ENCODE measurements at places on chromosomes 5 and 9.

- DNase-seq: peak; percentile 85
Observed at GRCh38 chr5:154194345-154195329, 4.1 kb downstream of the GALNT10 start.

- DNase-seq: no peak
Observed at GRCh38 chr9:74875656-74876055, 12.1 kb downstream of the TRPM6 start.

- DNase-seq: peak; percentile 13
Observed at GRCh38 chr9:90393365-90394152, 249.1 kb downstream of the DIRAS2 start.

DNA sequence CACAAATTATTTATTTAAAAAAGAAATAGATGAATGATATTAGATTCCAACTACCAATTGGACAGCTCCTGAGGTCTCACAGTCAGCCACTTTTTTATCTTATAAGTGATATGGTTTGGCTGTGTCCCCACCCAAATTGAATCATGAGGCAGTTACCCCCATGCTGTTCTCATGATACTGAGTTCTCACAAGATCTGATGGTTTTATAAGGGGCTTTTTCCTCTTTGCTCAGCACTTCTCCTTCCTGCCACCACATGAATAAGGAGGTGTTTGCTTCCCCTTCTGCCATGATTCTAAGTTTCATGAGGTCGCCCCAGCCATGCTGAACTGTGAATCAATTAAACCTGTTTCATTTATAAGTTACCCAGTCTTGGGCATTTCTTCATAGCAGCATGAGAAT is 12.9 kb downstream of the NLN start:
- DNase-seq: peak; percentile 11

- DNase-seq: no peak
Observed at GRCh38 chr9:121326901-121327613, 43.0 kb downstream of the STOM start.

- DNase-seq: peak; percentile 50
Observed at GRCh38 chr9:79868567-79869189, 296.9 kb downstream of the TLE4 start.

DNA sequence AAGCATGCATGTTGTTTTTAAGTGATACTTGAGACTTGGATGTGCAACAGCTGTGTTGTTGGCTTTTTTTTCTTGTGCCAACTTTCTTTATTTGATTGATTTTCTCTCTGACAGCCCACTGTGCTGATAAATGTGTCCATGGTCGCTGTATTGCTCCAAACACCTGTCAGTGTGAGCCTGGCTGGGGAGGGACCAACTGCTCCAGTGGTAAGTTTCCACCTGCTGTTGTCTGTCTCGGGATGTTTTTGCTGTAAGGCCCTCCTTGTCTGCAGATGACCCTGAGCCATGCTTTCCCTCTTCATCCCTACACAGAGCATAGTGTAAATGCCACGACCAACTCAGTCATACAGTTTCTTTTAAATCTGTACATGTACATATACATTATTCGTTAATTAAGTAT is 79.2 kb downstream of the MEGF10 start:
- DNase-seq: peak; percentile 95

DNA sequence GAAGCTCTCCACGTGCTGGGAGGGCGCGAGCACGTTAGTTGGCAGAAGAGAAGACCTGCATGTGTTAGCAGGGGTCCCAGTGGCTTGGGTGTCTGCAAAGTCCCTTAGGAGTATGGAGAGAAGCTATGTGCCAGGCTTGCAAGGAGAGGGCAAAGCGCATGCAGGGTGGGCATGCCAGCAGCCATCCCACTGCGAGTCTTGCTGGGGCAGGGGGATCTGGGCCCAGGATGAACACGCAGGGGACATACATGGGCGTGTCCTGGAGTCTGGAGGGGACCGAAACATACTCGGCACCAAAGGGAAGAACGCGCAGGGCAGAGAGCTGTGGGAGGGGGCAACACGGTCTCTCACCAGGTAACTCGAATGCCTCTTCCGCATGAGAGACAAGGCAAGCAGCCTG is 43.6 kb upstream of the IPPK start:
- DNase-seq: no peak

GRCh38 chr9:113665064-113665463 is 201.5 kb downstream of the RGS3 start:
- DNase-seq: no peak

- DNase-seq: peak; percentile 62
Observed at GRCh38 chr5:58071566-58071965, 388.3 kb downstream of the PLK2 start.

DNA sequence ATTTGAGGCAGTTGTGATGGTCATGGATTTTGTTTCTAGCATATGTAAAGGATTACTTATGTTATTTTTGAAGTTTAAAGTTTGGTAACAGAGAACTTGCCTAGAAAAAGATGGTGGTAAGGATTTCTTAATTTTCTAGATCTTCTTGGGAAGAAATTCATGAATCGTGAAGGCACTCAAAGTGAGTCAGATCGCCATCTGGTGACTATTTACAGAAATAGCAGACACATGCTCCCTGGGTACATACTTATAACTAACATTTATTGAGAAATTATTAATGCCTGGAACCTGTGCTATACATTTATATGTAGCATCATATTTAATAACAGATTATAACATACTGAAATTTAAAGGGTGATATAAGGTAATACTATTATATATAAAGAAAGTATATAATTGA is 299.7 kb downstream of the IZUMO3 start:
- DNase-seq: no peak

DNA sequence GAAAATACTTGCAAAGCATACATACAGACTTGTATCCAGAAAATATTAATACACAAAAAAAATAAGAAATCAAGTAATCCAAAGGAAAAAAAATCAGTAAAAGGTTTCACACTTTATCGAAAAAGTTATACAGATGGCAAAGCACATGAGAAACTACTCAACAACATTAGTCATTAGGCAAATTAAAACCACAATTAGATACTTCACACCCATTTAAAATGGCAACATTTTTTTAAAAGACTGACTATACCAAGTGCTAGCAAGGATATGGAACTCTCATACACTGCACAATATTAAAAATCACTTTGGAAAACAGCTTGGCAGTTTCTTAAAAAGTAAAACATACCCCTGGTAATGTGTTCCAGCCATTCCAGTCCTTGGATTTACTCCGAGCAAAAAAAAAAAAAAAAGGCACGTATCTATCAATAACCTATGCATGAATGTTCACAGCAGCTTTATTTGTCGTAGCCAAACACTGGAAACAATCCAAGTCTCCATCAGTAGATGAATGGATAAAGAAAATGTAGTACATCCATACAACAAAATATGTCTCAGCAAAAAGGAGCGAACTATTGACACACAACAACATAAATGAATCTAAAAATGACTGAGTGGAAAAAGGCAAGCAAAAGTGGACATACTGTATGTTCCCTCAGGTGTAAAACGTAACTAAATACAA is 66.0 kb downstream of the GNAQ start:
- DNase-seq: peak; percentile 51

- DNase-seq: peak; percentile 90
Observed at GRCh38 chr5:82174128-82174918, 103.8 kb downstream of the RPS23 start.

- peak; percentile 48 for DNase-seq
Observed at GRCh38 chr5:107670087-107670931, 428 bp downstream of the EFNA5 start.

GRCh38 chr9:72733895-72734294 is 212.5 kb downstream of the TMC1 start:
- no peak for DNase-seq

DNA sequence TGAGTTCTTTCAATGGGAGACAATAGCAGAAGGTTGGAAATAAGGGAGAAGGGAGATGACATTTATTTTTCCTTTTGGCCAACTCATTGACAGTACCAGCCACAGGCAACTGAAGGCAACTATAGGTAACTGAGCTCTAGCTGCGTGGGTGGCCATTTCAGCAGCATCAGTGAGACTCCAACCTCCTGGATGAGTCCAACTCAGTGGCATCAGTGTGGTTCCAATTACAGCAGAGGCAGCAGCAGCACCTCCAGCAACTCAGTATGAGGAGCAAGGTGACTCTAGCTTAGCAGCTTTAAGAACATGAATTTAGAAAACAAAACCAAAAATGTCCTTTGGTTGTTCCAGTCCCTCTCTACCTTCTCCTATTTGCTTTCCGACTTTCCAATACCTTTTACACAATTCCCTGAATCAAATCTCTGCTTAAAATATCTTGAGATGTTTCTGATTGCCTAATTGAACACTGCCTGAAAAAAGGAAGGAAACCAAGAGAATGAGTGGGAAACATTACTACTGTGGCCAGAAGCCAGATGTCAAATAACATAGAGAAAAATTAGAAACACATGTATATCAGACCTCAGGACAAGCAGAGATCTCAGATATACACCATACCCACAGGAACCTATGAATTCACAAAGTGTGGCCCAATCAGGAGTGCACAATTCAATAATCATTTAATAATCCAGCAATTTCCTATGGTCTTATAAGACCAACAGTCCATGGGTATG is 166.5 kb upstream of the RORB start:
- DNase-seq: no peak

GRCh38 chr9:31908158-31908890 is 476.1 kb upstream of the ACO1 start:
- DNase-seq: peak; percentile 2

DNA sequence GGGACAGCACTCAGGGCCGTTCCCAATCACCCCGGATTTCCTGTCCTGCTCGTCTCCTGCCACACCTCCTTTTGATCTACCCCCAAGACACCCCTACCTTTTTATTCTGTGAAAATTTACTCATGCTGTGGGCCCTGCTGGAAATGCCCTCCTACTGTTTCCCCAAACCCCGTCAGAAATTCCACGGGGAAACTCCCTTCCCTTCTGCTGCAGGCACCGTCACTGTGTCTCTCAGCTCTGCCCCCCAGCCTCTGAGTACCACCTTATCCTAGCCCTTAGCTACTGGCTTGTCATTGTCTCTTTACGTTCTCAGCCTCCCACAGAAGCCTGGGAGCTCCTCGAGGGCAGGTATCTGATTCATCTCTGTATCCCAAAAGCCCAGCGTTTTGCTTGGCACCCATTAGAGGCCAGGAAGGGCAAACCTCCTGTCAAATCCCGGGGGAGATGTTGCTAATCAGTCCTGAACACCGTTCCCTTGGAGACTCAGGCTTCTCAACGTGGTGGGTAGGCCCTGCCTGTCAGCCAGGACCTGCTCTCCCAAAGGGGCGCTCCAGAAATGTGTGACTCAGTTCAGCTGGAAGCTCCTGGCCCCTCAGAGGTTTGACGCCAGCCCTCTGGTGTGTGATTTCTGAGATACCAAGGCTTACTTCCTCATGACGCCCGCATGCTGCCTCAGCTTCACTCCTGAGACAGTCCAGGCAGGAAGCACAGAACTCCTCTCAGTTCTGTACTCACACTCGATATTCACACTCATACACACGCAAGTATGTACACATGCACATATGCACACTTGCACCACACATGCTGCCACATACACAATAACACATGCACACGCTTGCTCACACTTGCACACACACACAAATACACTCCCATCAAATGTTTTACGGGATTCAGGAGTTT is 50.7 kb upstream of the GRHPR start:
- no peak for DNase-seq

DNA sequence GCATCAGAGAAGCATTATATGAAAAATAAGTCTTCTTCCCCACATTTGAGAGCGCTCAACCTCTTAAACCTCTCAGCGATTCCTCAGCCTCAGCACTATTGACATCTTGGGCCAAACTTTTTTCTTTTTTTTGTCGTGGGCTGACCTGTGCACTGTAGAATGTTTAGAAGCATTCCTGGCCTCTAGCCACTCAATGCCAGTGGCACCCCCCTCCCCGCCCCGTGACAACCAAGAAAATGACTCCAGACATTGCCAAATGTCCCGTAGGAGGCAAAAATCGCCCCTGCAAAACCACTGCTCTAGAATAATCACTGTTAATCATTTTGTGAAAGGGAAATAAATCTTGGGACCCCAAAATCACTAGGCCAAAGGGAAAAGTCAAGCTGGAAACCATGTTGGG is 129.1 kb upstream of the BOD1 start:
- DNase-seq: no peak

DNA sequence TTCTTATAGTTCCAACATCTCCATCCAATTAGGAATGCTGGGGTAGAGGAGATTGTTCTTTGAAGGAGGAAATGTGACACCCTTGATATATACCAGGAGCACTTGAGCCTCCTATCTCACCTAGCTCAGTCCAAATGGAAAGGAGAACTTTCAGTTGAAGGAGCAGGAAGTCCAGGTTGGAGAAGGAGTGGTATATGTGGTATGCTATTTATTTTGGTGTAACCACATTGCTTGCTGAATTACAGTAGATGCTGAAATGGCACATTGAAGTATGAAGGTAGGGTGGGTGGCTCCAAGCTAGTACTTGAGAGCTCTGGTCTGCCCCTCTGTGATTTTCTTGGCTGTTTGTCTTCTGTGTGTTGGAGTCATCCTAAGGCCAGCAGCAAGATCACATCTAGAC is 6.1 kb downstream of the CSNK1G3 start:
- DNase-seq: no peak

GRCh38 chr9:79858508-79858907 is 286.7 kb downstream of the TLE4 start:
- peak; percentile 15 for DNase-seq

GRCh38 chr5:150293091-150293941 is 3.7 kb upstream of the CAMK2A start:
- no peak for DNase-seq

- no peak for DNase-seq
Observed at GRCh38 chr5:105924366-105924765, 1746.4 kb downstream of the EFNA5 start.

DNA sequence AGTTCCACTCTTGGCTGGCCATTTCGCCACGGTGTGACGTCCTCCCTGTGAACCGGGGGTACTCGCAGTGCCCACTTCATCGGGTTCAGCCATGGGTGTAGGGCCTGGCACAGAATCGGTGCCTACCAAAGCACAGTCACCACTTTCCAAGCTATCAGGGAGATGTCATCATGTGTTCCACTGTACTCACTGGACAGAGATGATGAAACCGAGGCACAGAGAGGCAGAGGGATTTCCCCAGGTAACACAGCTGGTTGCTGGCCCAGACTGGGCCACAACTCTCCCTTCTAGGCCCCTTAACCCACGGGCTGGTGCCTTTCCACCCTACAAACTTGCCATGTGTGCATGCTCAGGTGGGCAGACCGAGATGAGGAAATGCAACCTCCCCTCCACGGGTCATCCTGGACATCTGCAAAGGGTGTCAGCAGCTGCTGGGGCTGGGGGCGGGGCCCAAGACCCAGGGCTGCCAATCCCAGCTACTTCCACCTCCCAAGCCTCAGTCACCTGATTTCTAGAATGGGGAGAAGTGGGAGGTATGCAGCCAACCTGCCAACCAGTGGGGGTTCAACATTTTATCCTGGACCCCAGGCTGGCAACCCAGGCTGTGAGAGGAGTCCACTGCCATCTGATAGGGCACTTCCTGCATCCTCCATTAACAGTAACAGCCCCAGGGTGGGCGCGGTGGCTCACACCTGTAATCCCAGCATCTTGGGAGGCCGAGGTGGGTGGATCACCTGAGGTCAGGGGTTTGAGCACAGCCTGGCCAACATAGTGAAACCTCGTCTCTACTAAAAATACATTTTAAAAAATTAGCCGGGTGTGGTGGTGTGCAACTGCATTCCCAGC is 893 bp upstream of the SH2D3C start:
- DNase-seq: peak; percentile 43
